ENCODE measurements at places on chromosomes 5 and 9.

GRCh38 chr5:141850244-141850768 is 27.9 kb downstream of the PCDH1 start:
- DNase-seq, result peak; percentile 49

DNA sequence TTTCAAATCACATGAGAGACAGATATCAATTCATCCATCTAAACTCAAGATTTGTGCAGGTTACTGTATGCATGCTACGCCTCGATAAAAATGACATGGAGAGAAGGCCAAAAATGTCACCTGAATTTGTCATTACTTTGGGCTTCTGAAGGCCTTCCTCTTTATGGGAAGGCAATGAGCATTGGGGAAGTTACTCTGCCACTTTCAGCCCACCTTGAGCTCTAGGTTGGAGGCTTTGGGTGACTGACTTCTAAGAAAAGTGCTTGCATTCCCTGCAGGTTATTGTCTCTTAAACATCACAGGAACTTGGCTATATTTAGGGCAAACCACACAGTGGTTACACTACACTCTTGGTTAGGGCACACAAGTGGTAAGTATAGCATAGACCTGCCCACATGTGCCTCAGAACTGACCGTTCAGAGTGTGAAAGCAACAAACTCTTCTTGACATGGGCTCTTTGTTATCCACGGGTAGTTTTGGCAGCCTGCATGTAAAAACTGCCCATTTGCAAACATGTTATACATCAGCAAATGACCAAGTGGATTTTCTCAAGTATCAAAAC is 169.5 kb downstream of the ZNF608 start:
- no peak for DNase-seq

- no peak for DNase-seq
Measured at GRCh38 chr5:50814556-50814955, 148.1 kb downstream of the PARP8 start.

- no peak for DNase-seq
Measured at GRCh38 chr5:173648308-173648866, 31.9 kb upstream of the BOD1 start.

DNA sequence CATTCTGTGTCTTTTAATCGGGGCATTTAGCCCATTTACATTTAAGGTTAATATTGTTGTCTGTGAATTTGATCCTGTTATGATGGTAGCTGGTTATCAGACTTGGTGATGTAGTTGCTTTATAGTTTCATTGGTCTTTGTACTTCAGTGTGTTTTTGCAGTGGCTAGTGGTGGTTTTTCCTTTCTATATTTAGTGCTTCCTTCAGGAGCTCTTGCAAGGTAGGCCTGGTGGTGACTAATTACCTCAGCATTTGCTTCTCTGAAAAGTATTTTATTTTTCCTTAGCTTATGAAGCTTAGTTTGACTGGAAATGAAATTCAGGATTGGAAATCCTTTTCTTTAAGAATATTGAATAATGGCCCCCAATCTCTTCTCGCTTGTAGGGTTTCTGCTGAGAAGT is 156.9 kb downstream of the CNTLN start:
- DNase-seq, result no peak

DNA sequence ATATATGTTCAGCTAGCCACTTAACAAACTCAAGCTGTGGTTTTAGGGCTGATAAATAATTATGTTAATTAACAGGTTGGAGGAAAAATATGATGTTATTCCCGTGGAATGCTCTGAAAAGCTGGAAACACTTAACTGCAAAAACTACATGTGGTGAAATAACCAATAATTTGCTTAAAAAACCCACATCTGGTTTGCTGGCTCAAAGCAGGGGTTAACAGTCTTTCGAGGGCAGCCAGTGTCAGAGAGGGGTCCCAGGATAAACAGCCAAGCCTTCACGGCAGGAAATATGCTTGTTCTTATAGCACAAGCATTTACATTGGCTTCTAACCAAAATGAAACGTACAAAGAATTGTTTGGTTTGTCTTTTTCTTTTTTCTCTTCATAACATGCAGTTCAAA is 254.0 kb upstream of the GAS1 start:
- no peak for DNase-seq

- no peak for DNase-seq
Measured at GRCh38 chr5:103938146-103938695, 375.6 kb upstream of the NUDT12 start.

GRCh38 chr5:88930335-88930734 is 47.4 kb upstream of the MEF2C start:
- DNase-seq, result no peak

DNA sequence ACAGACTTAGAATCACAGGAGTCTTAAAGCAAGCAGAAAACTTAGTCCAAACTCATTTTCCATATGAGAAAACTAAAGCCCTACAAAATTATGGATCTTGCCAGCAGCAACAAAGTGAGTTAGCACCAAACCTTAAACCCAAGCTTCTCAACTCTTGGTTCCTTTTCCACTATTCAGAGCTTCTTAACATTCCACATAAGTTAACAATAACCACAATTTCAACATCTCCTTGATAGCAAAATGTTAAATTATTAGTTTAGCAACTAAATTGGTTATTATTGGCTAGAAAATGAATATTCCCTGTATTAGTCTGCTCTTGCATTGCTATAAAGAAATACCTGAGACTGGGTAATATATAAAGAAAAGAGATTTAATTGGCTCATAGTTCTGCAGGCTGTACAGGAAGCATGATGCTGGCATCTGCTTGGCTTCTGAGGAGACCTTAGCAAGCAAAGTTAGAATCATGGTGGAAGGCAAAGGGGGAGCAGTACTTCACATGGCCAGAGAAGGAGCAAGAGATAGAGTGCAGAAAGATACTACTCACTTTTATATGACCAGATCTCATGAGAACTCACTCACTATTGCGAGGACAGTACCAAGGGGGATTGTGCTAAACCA is 26.2 kb upstream of the ARSB start:
- no peak for DNase-seq

DNA sequence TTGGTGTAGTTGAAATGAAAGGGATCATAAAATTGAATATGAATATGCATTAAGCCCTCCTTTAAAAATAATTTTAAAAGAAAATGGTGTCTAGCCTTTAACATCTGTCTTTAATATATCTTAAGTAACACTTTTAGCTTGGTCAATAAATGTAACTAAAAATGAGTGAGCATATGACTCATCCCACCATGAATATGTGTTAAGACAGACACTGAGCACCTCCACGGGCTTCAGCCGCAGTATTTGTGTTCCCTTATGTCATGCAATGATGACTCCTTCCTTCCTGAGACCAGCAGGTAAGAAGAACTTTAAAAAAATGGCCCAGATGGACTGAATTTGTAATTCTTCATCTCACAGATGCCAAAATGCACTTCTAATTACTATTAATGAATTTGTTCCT is 563.2 kb downstream of the NR2F1-AS1 start:
- no peak for DNase-seq

- DNase-seq, result no peak
Measured at GRCh38 chr9:8655071-8655470, 855.5 kb upstream of the DMAC1 start.

- no peak for DNase-seq
Measured at GRCh38 chr9:138043061-138043410, 165.5 kb downstream of the CACNA1B start.

DNA sequence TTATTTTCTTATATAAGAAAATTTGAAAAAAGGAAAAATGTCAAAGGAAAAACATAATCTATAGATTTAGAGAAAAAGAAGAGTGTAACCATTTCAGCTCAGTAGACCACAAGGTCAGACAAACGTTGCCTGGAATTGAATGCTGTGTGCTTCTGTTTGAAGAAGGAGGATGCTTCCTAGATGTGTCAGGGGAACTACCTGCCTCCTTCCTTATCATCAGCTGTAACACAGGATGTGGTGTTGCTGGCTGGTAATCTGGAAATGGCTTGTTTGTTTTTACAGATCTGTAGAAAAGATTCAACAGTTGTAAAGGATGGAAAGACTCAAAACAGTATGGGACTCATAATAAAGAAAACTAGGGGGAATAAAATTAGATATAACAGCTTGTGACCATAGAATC is 160.7 kb upstream of the MEF2C start:
- DNase-seq, result no peak

GRCh38 chr5:76413746-76414145 is 10.7 kb downstream of the IQGAP2 start:
- DNase-seq, result no peak

DNA sequence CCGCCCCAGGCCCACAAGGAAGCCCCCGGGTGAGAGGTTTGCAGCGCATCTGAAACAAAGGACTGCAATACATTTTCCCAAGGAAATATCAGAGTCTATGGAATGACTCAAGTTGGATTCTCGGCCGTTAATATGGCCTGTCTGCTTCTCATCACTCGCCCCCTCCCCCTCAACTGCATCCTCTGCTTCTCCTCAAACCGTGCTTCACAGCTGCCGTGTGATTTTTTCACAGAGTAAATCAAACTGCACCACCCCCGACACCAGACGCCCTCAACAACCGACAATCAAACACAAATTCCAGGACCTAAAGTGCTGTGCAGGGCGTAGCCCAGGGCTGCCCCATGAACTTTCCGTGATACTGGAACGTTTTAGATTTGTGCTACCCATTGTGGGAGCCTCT is 176.9 kb downstream of the ROR2 start:
- DNase-seq, result no peak

DNA sequence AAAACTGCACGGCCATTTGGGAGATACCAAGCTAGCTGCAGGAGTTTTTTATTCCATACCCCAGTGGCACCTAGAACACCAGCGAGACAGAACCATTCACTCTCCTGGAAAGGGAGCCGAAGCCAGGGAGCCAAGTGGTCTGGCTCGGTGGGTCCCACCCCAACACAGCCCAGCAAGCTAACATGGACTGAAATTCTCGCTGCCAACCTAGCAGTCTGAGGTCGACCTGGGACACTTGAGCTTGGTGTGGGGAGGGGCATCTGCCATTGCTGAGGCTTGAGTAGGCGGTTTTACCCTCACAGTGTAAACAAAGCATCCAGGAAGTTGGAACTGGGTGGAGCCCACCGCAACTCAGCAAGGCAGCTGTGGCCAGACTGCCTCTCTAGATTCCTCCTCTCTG is 108.9 kb upstream of the CHD1 start:
- DNase-seq, result no peak

GRCh38 chr5:72273547-72273946 is 46.5 kb downstream of the MRPS27 start:
- DNase-seq, result no peak

- no peak for DNase-seq
Measured at GRCh38 chr5:147893820-147894219, 12.5 kb downstream of the C5orf46 start.

- DNase-seq, result no peak
Measured at GRCh38 chr5:135195270-135195608, 161.2 kb upstream of the PITX1 start.

GRCh38 chr5:179679014-179679674 is 1.7 kb downstream of the CBY3 start:
- DNase-seq, result peak; percentile 47

DNA sequence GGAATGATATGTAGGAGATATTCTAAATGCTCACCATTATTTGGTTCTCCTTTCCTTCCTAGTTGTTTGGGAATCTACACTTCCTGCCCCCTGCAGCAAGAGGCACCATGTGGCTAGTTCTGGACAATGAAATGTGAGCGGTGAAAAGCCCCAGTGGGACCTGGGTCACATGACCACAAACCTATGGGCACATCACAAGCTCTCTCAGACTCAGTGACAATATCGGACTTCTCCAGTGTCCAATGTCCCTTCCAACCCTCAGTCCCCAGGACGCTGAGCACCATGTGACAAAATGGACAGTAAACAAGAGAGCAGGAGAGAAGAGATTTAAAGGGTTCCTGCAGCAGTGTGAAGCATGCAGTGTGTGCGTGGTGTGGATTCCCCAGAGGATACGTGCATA is 44.6 kb upstream of the FOXE1 start:
- DNase-seq, result no peak

DNA sequence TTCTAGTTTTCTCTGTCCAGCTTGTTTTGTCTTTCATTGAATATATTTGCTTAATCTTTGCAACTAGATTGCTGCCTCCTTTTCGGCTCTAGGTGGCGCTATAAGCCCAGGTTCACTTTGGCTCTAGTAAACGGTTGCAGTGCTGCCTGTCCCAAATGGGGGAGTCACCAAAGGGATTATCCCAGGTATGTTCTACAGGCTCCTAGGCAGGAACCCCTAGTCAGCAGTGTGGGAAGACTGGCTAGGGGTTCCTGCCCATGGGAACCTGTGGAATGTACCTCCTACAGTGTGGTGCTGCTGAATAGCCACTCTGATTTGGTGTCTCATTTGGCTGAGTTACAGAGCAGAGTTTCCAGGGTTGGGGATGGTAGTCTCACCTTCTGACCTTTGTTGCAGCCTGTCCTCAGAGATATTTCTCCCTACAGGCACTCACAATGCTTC is 85.2 kb downstream of the ARSB start:
- DNase-seq, result no peak

DNA sequence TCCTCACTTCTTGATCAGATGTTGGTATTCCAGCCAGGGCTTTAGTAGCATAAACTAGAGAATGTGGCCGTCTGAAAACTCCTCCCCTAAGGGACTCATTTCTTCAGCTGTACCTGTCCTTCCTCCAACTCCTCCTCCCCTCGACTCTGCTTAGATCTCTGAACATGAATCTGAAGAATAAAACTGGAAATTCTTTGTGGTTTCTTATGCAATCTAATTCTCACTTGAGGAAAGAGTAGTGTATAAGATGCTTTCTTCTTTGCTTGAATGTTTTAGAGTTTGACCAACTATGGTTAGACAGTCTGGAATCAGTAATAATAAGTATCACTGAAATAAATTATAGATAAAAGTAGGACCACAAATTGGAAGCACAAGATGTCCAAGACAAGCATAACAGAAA is 128.5 kb downstream of the LRRC70 start:
- DNase-seq, result no peak

DNA sequence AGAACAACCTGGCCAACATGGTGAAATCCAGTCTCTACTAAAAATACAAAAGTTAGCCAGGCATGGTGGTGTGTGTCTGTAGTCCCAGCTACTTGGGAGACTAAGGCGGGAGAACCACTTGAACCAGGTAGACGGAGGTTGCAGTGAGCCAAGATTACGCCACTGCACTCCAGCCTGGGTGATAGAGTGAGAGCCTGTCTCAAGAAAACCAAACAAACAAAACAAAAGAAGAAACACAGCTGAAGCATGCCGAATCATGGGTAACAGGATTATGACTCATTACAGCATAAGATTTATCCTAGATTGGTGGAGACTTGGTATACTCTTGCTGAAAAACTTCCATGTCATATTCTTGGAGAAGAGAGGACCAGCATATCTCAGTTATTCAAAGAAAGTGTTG is 236.7 kb upstream of the CCNH start:
- DNase-seq, result no peak

DNA sequence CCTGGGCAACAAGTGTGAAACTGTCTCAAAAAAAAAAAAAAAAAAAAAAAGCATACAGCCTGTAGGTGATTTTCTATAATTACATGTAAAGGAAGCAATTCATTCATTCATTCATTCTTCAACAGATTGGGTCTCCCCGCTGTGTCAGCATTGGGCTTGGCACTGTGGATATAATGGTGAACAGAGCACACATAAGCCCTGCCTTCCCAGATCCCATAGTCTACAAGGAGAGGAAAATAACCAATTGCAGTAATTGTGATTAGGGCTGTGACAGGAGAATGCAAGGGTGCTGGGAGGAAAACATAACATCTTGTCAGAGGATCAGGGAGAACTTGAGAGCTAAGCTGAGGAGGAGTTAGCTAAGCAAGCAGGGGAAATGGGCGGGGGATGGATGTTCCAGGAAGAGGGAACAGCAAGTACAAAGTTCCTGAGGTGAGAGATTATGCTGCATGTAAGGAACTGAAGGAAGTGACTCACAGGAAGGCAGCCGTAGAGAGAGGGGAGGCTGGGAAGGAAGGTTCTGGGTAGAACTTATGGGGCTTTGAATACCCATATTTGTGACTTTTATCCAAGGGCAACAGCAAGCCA is 24.0 kb upstream of the KLF9 start:
- no peak for DNase-seq

- DNase-seq, result no peak
Measured at GRCh38 chr5:161804263-161804662, 43.7 kb upstream of the GABRA1 start.

All from G401 (cell line).